ENCODE measurements at places on chromosomes 1 and 21.

GRCh38 chr1:154236855-154237254, 16.1 kb downstream of the UBAP2L start:
- DNase-seq, result no peak

GRCh38 chr1:28840928-28841544, 29.1 kb downstream of the OPRD1 start:
- no peak for DNase-seq

DNA sequence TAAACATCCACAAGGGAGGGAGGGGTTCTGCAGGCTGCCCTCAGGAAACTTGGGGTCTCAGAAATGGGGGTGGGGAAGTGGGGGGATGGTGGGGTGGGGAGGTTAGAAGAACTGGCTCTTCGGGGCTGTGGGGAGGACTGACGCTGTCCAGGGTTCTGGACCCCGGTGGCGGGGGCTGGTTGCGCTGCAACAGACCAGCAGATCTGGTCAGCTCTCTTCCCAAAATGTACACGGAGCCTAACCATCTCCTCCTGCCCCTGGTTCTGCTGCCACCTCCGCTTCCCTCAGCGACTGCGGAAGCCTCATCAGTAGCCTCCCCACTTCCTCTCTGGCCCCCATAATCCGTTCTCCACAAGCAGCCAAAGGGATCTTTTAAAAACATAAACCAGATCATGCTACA, 29.3 kb upstream of the C1QA start:
- DNase-seq, result no peak

- no peak for DNase-seq
Measured at GRCh38 chr1:183218971-183219615, 33.0 kb downstream of the LAMC2 start.

DNA sequence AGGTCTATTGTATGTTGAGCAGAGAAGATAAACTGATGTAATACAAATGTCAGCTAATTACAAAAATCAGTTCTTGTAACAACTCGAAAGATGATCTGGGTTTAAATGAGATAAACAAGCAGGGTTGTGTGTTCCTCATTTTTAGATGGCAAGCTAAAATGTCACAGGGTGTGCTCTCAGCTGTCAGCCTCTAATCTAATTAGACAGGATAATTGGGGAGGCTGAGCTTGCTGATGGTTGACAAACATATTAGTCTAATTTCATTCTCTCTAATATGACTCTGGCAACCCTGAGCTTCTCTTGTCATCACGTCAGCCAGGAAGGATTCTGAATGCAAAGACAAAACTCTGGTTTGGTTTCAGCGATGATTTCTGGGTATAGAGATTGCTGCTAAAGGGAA, 335.3 kb upstream of the KAZN start:
- no peak for DNase-seq

- no peak for DNase-seq
Measured at GRCh38 chr1:248406721-248407692, 4.2 kb downstream of the OR2T1 start.

GRCh38 chr1:226643177-226643576, 94.6 kb downstream of the STUM start:
- no peak for DNase-seq

GRCh38 chr1:231722356-231722755, 95.8 kb downstream of the DISC1 start:
- DNase-seq, result no peak

DNA sequence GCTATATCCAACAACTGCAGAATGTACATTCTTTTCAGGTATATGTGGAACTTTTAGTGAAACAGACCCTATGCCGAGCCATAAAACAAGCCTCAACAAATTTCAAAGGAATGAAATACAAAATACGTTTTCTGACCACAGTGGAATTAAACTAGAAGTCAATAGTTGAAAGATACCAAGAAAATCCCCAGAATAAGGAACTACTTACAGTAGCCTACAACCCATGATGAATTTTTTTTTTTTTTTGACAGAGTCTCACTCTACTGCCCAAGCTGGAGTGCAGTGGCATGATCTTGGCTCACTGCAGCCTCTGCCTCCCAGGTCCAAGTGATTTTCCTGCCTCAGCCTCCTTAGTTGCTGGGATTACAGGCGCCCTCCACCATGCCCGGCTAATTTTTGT, 83.4 kb downstream of the RUNX3 start:
- DNase-seq, result no peak

GRCh38 chr1:75330624-75331023, 196.4 kb downstream of the LHX8 start:
- no peak for DNase-seq

- DNase-seq, result no peak
Measured at GRCh38 chr1:21706151-21706835, 37.1 kb upstream of the RAP1GAP start.
